ENCODE measurements at places on chromosomes 13 and 19.
A peak's percentile ranks its signal among the peaks of the same experiment; 100 is the strongest.

DNA sequence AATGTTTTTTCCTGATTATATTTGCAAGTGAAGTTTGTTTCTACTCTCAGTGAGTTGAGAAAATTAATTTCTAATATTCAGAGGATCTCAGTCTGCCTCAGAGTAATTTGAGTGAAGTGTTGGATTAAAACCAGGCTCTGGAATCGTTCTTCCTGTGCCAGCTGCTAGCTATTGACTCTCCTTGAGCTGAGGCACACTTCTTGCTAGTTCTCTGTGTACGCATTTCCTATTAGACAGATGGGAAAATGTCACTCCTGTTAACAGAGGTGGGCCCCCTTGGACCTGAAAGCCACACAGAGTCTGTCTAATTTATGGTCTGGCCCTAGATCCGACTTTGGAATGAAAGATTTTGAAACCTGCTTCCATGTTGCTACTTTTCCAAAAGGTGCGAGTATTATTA, 107.6 kb upstream of the RNF113B start:
- no peak for DNase-seq

DNA sequence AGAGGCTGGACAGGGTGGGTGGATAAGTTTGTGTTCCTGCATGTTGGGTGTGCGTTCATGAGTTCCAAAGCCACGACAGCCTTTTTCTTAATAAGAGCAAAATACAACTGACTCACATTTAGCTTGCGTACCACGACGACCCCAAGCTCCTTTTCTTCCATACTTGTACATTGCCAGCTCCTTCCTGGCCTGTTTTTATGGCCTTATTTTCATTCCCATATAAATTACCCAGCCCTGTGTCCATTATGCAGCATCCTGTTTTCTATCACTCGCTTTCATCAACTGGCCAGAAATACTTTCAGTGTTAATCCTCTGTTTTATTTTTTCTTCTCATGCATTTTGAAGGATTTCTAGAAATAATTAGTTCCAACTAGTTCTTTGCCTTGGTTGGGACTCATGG, 499.1 kb downstream of the FOXO1 start:
- DNase-seq, result no peak

GRCh38 chr13:40605573-40605972, 60.9 kb downstream of the FOXO1 start:
- no peak for DNase-seq

GRCh38 chr13:26253787-26254582, at the start of gene CDK8:
Gene CDK8, plus strand, starts transcription at chr13:26254129. Its CDS starts 513 bp downstream, at chr13:26254642.
- DNase-seq, result peak; percentile 85

DNA sequence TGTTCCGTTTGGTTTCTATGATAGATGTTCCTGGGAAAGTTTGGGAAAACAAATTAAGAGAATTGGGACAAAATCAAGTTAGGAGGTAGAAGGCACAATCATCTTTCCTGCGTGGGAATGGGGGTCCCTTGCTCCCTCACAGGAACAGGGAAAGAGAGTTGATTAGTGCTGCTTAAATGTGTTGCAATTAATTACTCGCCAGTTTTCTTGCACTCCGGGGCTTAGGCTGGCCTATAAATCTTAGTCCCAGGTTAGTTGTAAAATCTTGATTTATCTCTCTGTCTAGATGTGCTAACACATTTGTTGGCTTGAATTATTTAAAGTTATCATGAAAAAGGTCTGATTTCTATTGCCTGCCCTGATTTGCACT, 10.1 kb downstream of the B3GLCT start:
- no peak for DNase-seq

GRCh38 chr19:8342684-8343482, at the start of gene KANK3:
Gene KANK3, minus strand, starts transcription at chr19:8343262. Its CDS starts 5,434 bp downstream, at chr19:8337828.
- peak; percentile 85 for DNase-seq

GRCh38 chr13:29563941-29564340, 31.5 kb downstream of the SLC7A1 start:
- DNase-seq, result no peak

DNA sequence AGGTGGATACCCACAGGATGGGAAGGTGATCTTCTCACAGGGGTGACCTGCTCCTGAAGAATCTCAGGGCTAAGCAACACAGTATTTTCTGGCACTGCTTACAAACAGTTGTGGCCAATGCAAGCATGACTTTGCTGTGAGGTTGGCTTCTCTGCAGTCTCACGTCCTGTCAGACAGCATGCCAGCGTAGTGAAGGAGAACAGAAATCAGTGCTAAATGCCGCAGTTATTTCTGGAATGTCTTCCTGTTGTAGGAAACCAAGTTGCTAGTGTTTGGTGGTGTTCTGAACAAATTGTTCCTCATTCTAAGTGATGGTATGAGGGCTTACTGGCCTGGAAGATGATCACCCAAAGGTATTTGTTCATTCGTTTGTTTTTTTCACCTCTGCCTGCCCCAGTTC, 320.1 kb downstream of the MTUS2 start:
- no peak for DNase-seq

DNA sequence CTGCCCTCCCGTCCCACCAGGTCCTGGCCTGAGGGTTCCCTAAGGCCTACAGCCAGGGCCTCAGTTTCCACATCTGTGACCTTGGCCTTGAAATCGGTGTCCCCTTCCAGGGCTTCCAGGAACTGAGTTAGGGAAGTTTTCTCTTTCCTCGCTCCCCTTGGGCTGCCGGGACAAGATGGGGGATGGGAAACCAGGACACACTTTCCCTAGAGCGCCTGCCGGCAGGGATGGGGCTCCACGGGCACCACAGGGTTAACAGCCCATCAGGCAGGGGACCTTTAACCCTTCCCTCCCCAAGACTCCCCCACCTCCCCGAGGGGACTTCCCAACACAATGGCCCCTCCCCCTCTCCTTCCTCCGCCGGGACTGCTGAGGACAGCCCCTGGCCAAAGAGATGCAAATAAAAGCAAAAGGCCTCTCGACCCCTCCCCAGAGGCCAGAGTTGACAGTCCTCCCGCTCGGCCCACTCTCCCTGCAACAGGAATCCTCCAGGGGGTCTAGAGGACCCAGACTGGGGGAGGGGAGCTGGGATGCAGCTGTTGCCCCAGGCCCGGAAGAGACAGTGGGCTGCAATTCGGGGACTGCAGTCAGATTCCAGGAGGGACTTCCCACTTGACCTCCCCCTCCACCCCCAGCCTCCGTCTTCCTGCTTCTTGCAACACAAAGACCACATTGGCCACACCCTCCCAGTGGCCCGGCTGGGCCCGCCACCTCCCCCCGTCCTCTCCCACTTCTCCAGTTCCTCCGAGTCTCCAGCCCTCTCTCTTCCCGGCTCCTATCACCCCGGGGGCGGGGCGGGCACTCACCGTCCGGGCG, 3.4 kb downstream of the BBC3 start:
- no peak for DNase-seq

All from T follicular helper cell (primary cell).